ENCODE measurements at places on chromosomes 2 and 18.
A peak's percentile ranks its signal among the peaks of the same experiment; 100 is the strongest.

GRCh38 chr18:23585007-23585871 lies 1.1 kb downstream of the NPC1 start:
- DNase-seq = no peak

DNA sequence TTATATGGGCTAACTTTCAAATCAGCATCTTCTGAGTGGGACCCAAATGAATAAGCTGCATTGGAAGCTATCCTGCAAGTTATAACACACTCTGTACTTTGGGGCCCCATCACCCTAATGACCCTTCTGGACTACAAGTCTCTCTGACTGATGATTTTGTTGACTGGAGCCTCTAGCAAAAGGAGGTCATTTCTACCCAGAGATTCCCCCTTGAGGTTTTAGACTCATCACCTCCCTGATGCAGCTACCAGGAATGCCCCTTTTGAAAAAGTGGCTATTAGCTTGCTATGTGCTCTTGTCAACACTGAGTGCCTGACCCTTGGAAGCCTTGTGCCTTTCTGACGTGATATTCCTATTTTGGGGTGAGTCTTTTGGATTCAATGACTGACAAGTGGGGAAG lies 54.5 kb upstream of the NEMP2 start:
- no peak for DNase-seq

DNA sequence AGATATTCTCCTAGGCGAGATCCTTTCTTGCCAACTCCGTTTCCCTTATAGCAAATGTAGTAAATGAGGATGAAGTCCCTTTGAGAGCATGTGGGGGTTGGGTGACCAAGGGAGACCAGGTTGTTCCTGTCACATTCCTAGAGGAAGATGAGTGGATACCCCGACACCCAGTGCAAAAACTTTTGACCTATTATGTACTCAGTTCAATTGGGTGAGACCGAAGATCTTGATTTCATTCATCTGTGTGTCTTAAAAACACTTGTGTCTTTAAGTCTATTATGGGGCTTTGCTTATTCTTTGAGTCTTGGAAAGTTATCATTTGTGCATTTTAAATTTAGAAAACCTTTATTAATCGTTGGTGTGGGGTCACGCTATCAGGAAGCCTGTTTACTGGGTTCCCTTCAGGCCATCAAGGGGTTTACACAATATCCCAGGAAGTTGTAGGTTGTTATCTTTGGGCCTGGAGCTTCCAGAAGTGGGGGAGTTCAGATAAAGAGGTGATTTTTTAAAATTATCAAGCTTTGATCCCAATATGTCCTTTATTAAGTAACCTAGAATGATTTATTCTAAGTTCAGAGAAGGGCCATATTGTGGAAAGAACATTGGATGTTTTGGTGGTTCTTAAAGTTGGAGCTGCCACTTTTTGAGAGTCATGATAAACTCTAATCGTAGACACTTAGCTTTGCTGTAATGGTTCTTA lies 2.8 kb downstream of the RHOB start:
- DNase-seq = no peak

GRCh38 chr18:25298853-25299274 lies 53.1 kb downstream of the ZNF521 start:
- DNase-seq = no peak

- DNase-seq = no peak
These were observed 81.0 kb upstream of the ACVR2A start for GRCh38 chr2:147763861-147764260.

- DNase-seq = no peak
These were observed 207.4 kb upstream of the TWIST2 start for GRCh38 chr2:238640486-238640885.

DNA sequence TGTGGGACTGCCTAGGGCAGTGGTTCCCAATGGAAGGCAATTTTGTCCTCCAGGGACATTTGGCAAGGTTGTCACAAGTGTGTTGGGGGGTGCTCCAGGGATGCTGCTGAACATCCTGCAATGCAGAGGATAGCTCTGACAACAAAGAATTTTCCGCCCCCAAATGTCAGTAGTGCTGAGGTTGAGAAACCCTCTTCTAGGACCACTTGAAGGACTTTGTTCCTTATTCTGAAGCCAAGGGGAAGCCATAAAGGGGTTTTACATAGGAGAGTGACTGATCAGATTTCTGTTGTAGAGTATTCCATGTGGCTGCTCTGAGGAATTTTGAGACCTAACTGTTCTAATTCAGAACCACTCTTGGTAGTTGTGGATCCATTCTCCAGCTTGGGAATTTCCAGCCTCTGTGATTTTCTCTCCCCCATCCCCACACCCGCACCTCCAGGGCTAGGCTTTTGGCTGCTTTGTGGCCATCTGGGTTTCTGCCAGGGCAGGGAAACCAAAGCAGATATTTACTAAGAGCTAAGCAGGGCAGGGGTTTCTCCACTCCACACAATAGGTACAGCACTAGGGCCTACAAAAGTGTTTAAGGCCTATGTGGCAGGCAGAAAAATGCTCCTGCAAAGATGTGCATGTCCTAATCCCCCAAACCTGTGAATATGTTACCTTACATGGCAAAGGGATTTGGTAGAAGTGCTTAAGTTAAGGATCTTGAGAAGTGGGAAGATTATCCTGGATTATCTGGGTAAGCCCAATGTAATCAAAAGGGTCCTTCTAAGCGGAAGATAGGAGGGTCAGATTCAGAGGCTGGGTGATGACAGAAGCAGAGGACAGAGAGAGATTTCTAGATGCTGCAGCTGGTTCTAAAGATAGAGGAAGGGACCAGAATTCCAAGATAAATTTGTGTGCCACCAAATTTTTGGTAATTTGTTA lies 135.4 kb downstream of the TMEM17 start:
- DNase-seq = no peak

- DNase-seq = no peak
These were observed 141.7 kb upstream of the GPC1 start for GRCh38 chr2:240293557-240294461.

DNA sequence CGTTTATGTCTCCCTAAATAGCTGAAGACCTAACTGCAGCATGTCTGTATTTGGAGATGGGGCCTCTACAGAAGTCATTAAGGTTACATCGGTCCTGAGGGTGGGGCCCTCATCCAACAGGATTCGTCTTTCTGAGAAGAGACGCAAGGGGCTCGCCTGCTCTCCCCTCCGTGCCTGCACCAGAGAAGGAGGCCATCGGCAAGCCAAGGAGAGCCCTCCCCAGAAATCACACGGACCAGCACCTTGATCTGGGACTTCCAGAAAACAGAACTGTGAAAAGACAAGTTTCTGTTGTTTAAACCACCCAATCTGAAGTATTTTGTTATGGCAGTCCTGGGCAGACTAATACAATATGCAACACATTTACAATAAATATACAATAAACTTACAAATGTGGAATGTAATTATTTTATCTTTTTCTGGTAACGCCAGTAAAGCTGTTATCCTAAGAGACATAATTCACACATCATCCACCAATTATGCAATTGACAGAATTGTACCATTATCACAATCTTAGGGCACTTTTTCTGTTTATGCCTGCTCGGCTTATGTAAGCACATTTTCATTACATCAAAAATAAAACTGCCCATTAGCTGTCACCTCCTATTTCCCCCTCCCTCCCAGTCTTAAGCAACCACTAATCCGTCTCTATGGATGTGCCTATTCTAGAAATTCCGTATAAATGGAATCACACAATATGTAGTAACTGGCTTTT lies 6.1 kb downstream of the HSBP1L1 start:
- no peak for DNase-seq

- no peak for DNase-seq
These were observed 150.9 kb downstream of the ESCO1 start for GRCh38 chr18:21449367-21450290.

DNA sequence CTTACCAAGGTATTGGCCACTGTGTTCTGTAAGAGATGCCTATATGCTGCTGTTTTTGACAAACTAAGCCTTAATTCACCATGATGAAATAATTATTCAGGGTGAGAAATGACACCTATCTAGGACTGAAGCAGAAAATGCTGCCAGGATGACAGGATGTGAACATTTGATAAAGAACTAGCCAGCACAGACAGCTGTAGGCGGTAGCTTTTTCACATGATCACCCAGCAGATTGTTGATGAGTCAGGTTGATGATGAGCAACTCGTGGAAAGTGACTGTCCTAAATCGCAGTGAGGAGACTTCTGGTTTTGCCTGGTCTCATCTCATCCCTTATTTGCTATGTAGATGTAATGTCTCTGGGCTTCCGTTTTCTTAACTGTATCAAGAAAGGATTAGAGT lies 144.1 kb downstream of the PRPF40A start:
- no peak for DNase-seq

GRCh38 chr2:170501421-170502043 lies 213.6 kb upstream of the SP5 start:
- DNase-seq = no peak

GRCh38 chr2:148162871-148163270 lies 142.0 kb downstream of the MBD5 start:
- no peak for DNase-seq

DNA sequence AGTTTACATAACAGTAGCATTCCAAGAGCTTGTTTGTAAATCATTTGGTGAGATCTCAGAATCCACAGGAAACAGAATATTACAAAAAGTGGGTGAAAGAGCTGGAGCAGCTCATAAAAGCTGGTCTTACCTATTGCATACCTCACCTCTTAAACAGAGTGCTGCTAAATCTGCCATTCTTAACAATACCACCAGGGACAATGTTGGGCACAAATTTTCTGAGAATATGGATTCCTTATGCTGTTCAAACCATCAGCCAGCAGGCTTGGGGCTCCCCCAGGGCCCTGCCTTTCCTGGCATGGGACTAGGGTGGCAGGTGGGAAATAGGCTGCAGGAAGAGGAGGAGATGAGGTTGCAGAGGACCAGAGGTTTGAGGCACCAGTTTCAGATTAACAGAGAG lies 55.6 kb downstream of the TGFA start:
- no peak for DNase-seq

DNA sequence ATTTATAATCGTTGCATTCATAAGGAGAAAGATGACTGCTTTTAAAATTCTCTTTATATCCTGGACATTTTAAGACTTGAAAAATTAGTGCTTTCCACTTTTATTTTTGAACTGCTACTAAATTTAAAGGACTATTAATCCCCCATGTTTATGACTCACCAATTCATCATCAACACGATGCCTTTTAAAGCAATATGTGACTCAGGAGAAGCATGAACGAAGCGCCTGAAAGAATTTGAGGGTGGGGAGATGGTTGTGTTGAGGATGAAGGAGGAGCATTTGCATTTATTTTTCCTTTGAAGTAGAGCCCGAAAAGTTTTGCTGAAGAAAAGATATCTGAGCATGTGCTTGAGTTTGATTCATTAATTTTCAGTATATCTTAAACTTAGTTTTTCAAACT lies 192.2 kb upstream of the LRRTM1 start:
- no peak for DNase-seq

GRCh38 chr18:12287131-12287681 lies 20.8 kb upstream of the TUBB6 start:
- DNase-seq = no peak

DNA sequence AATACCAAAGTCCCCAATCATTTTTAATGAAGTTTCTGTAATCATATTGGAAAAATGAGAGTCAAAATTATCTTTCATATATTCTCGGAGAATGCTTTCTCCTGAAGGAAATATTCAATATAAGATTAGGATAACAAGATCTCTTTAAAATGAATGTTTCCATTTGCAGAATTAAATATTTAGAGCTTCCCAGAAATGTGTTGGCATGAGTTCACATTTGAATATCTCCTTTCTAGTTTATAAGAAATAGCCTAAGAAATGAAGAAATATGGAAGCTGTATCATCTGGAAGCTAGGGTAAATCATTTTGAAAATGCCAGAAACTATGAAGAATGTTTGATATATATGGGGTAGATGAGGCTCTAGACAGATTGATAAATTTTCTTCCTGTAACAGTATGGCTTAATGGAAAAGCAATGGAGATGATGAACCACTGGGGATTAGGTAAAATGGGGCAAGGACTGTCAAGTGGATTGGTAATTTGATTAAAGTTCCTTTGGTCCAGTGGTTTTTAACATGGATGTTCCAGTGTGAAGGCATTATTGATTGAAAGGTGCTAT lies 184.6 kb upstream of the ZNF804A start:
- DNase-seq = no peak

DNA sequence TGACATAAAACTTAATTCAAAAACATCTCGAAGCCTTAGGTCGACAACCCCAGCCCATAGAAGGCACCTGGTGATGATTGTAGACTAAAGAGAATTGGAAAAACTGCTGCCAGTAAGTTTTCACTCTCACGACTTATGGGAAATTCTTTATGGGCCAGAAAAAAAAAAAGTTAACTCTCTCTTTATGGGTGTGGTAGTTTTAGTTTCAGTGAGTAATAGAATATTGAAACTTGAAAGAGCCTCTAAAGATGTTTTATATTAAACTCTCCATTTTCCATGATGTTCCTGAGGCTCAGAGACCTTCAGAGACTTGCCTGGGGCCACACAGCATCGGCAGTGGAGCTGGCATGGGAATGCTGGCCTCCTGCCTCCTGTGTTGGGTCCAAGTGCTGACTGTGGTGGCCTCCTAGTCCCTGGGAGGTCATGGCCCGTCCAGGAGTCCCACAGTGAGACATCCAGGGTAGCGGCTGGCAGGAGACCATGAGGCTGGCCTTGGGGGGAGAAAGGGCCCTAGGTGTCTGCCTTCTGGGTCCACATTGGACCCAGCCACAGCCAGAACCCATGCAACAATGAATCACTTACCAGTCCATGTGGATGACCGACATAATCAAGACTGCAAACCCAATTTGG lies 158.9 kb downstream of the SEPTIN10 start:
- DNase-seq = peak; percentile 65

DNA sequence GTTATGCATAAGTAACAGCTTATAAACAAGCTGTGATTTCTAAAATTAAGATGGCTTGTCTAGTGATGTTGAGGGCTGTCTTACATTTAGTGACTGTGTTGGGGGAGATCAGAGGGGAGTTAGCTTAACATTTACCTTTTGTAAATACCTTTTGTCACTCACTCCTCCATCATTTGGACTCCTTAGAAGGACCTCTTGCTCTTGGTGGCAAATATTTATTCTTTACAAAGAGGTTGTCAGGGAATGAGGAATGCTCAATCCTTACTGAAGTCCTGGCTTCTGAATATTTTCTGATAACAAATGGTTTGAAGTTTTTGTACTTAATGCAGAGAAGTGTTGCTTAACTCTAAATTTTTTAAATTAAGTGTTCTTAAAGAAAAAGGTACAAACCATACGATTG lies 438.8 kb upstream of the FAM98A start:
- DNase-seq = no peak

DNA sequence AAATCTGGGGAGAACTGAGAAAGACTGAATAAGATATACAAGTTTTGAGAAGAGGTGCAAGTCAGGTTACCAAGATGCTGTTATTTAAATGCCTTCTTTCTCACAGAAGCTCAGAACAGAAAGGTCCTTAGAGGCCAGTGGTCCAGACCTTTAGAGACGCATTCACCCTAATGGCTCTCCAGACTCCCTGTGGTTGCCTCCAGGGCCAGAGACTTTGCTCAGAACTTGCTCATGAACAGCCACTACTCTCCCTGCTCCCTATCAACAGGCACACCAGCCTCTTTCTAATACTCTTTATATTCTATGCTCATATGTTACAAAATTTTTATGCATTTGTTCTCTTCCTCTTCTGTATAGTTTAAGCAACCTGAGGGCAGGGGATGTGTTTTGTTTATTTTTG lies 349.0 kb upstream of the TNP1 start:
- no peak for DNase-seq

Data from aorta (tissue), 5 donors.